Activated T-helper 1 cell treated with anti-CD3 and anti-CD28 coated beads, Interleukin-2, amount 50 U/mL, for 16 hours (primary cell): ENCODE measurements at places on chromosomes 5 and 9.

GRCh38 chr5:172410160-172410559 is 44.2 kb downstream of the SH3PXD2B start:
- DNase-seq: no peak

GRCh38 chr9:26893030-26893676 is 551 bp upstream of the CAAP1 start:
- no peak for DNase-seq

DNA sequence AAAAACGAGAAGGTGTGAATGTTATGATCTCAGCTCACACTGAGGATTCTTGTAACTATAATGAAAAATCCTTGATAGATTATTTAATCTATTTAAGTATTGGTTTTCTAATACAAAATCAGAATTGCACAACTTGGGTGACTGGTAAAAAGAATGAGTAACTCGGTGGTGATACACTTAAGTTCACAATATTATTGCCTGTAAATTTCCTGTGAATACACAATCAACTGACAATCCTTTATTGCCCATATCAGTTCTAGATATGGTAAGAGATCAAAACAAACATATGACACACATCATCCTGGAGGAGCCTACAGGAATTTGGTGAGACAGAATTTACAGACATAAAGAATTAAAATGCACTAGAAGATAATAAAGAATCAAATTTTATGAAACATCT is 14.1 kb upstream of the LURAP1L start:
- DNase-seq: no peak

DNA sequence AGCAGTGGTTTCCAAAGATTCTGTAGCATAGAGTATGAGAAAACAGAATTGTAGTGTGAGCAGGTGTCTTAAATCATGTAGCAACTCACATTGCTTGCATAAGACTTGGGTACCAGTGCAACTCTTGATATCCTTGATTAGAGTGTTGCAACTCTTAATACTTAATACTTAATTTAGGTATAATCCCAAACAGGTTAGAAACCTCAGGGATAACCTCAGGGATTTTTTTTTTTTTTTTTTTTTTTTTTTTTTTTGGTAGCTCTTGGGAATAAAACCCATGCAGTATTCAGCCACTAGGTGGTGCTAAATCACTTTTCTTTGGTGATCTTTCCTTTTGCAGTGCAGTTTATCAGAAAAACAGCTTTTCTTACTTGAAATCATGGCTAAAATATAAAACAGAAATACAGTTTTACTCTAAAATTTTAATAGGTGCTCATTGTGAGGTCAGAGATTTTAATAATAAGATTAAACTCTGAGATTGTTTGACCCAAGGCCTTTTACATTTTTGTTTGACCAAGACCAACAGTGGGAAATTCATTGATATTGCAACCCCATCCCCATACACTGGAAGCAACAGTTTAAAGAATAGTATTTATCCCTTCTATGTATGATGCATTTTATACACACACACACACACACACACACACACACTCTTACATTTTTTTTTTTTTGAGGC is 55.3 kb downstream of the ERAP1 start:
- DNase-seq: no peak

DNA sequence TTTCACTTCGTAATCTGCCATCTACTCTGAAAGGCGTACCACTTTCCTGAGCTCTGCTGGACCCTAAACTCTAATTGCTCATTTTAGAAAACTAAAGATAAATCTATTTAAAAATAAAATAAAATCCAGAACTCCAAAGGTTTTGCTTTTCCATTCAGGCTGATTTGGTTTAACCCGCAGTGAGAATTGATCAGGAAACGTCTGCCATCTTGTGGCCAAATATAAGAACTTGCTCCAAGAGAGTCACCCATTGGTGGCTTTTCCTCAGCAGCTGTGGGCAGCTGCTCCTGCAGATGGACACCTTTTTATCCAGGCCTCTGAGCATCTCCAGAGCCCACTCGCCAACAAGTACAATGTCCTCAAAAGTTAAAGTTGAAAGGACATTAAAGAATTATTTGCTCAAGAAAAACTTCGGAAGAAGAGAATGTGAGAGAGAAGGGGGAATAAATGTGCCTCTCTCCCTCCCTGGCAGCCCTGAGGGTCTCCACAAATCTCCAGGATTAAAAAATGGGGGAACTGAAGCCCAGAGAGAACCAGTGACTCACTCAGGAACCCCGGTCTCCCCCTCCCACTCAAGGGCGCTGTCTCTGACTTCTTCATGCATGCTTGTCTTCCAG is 4.1 kb downstream of the SAXO1 start:
- DNase-seq: no peak

- DNase-seq: no peak
Measured at GRCh38 chr5:80958616-80959015, 1.5 kb upstream of the RASGRF2 start.

- DNase-seq: no peak
Measured at GRCh38 chr9:110066929-110067716, 140.8 kb downstream of the C9orf152 start.

DNA sequence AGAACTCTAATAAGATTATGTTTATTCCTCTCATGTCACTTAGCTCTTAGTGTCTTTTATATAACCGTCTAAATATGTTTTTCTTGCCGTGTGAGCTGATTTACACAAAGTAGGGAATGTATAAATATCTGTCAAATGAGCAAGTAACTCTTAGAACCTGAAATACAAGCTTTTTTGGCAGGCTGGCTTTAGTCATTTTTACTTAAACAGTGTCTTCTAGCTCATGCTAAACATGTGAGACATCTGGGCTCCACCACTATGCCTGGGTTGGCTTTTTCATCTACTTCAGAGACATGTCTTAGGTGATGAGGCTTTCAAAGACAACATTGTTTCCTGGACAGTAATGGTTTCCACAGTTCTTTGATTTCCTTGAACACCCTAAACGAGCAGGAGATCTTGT is 137.2 kb upstream of the ZNF608 start:
- no peak for DNase-seq

DNA sequence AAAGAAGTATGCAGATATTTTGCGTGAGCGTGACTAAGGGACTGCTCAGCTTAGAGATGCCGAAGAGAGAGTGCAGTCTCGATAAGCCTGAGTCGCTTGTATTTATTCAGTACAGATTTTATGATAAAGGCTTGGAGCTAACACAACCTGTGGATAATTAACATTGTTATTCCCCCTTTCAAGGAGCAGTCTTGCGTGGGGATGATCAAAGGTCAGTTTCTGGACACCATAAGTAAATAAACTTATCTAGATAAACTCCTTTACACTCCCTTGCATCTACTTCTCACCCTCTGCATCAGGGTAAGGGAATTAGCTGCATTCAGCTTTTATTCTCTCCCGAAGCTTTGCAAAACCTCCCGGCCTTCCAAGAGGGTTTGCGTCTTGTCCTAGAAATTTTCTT is 357.8 kb upstream of the ST8SIA4 start:
- DNase-seq: no peak

- no peak for DNase-seq
Measured at GRCh38 chr9:69857131-69857530, 36.5 kb downstream of the CFAP95 start.
